ENCODE measurements at places on chromosomes 12 and 14.

DNA sequence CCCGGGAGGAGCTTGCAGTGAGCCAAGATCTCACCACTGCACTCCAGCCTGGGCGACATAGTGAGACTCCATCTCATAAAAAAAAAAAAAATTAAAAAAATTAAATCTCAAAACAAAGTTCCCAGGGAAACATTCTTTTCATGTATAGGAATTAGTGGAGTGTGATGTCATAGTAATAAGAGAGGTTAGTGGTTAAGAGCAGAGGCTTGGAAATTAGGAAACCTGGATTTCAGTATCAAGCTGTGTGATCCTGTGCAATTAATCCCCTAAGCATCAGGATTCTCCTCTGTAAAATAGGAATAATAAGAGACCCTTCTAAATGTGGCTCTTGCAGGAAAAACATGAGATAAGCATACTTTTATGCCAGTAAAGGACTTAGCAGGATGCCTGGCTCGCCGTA, 3.1 kb upstream of the TXNRD1 start:
- DNase-seq: no peak

DNA sequence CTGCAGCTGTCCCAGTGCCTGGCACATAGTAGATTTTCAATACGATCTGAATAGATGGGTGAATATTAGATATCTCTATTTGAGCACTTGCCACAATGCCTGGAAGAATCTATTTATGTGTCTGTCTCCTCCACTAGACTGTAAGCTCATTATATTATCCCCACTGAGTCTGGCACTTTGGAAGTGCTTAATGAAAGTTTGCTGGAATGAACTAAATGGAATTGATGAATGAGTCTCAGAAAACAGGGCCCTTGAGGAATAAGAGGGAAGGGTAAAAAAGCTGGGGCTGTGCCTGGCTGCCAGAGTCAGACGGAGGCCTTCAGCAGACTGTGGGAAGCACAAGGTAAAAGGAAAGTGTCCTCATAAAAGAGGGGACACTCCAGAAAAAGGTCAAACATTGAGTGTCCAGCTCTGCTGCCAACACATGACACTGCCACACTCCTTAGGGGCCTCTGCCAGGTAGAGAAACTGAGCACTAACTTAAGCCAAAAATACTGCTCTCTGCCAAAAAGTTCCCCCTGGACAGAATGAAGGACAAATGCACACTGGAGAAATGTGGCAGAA, 39.3 kb downstream of the GLT8D2 start:
- DNase-seq: no peak

- DNase-seq: peak; percentile 57
These were observed 8.0 kb upstream of the EVL start for GRCh38 chr14:100056964-100057795.

DNA sequence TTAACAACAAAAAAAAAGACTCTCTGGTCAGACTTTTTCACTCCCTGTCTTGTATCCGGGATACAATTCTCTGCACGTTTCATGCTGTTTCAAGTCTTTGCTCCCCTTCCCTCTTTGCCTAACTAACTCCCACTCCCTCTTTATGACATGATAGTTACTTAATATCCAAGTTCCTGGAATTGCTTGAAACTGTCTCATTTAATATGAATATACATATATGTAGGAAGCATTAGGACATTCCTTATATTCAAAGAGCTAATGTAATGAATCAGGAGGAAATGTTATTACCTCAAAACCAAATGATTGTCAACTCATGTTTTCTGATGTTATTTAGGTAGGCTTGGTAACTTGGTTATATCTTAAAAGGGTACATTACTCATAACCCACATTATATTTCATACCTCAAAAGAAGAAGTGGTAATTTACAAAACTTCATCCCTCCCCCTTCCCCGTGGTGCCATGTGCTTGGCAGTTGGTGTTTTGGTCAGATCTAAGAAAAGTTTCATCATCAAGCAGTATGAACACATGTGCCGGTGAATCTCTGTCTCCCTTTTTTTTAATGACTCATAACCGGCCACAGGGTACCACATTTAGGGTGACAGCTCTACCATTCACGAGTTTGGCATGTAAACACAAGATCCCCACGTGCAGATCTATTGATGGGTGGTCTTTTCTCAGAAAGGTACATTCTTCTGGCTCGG, 56.5 kb downstream of the HCAR2 start:
- no peak for DNase-seq

DNA sequence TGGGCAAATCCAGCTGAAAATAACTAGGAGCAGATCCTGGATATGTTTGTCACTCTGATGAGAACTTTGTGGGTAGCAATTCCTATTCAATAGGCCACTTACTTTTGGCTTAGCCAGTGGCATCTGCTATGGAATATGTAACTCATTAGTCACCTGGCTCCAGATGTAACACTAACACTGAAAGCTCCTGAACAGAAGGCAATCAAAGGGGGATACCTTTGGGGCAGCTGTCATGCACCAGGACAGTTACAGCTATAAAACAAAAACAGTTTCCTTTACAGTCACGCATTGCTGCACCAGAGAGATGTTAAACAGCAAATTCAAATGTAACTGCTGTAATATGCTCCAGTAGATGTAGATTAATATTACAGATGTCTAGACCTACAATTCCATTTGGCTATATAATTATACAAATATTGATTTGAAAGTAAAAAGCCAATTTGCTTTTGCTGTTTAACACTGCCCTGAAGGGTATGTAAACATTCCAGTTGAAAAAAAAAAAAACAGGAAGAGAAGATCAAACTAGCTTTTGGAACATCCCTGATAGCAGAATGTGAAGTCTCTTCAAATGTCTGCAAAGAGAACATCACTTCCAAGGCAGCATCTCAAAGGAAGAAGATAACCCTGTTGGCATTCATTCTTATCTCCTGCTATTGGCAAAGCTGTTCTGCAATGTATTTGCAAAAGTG, 18.4 kb downstream of the RACGAP1 start:
- no peak for DNase-seq
